ENCODE measurements at places on chromosomes 11 and 22. TPM values are rescaled to one million over a fixed set of nuclear protein-coding genes. Genes with fewer than 3 reads are reported as not detected.

Gene SLC22A8
- not detected for total RNA-seq

Gene NLRP14
- 0.07 TPM for total RNA-seq

Gene CADM1
- total RNA-seq: 5.5 TPM

Gene GDPD5
- total RNA-seq: 4.1 TPM

Gene NUDT22
- 50.8 TPM for total RNA-seq

Gene BIK
- not detected for total RNA-seq

Gene GGTLC2
- total RNA-seq: not detected

Gene LRRC55
- not detected for total RNA-seq

Gene OR5A1
- total RNA-seq: not detected

Gene CCT8L2
- total RNA-seq: not detected

Gene GLB1L2
- 0.03 TPM for total RNA-seq

Gene TYR
- total RNA-seq: not detected

Gene APOL5
- 0.46 TPM for total RNA-seq
